ENCODE measurements at places on chromosomes 13 and 19.
A peak's percentile ranks its signal among the peaks of the same experiment; 100 is the strongest.

- DNase-seq = no peak
These were observed 285.1 kb downstream of the SPRY2 start for GRCh38 chr13:80055847-80056246.

GRCh38 chr13:111913761-111914140 lies 153.2 kb upstream of the SOX1 start:
- no peak for DNase-seq

DNA sequence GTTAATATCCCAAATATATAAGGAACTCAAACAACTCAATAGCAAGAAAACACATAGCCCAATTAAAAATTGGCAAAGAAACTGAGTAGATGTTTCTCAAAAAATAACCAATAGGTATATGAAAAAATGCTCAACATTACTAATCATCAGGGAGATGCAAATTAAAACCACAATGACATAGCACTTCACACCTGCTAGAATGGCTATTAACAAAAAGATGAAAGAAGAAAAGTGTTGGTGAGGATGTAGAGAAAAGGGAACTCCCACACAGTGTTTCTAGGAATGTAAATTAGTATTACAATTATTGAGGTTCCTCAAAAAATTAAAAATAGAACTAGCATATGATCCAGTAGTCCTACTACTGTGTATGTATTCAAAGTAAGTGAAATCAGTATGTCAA lies 1212.8 kb downstream of the DIAPH3 start:
- DNase-seq = no peak

DNA sequence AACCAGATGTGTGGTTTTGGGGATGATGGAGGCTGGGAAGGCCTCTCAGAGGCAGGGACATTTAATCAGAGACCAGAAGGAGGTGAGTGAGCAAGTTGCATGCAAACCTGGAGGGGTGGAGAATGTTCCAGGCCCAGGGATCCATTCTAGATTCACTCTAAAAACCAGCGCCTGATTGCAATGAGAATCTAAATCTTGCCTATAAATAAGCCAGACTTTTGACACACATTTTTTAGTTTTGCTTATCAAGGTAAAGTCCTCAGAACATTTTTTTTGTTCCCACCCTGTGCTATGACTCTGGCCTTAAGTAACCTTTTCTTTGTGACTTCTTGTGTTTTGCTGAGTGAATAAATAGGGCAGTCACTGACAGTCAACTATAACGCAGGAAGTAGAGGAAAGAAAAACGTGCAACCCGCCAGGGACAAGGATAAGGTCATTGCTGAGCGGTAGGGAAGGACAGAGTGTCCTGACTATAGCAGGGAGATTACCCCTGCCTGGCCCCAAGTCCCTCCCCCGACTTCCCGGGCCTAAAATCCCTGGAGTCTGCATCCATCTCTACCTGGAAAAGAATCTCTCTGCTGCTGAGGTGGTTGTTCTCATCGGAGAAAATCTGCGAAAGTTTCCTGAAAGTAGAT lies 14.4 kb downstream of the RGL3 start:
- DNase-seq = no peak

DNA sequence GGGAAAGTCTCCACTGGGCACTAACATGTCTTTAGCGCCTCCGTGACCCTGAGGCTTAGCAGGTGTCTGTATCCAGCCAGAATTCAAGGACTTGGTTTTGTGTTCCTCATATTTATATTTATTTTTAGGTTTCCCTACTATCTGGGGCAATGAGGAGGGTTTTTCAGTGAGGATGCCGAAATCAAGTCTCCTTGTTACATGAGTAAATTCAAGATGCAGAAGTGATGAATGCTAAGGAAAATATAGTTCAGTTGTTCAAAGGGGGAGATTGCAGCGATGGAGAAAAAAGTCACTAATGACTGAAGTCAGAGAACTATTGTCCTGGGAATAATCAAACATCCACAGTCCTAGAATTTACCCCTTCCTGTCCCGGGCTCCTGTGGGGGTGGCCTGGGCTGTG lies 791 bp upstream of the ADGRE2 start:
- DNase-seq = no peak

GRCh38 chr19:42561512-42561911 lies 33.2 kb downstream of the CEACAM8 start:
- no peak for DNase-seq

DNA sequence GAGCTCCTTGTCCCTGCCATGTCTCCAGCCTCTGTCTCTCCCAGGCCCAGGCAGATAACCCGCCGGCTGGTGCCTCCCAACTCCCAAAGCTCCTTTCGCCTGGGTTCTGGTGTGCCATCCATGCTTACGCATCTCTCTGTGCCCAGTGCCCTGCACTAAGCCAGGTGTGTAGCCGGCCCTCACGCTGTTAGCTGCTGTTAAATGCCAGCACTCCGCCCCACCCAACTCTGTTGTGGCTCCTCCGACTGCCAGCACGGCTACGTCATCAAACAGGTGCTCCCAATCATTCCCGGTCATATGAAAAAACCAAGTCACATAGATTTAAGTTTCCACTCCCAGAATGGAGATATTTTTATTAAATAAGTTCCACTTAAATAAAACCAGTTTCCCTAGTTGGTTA lies 7.0 kb upstream of the HSPH1 start:
- DNase-seq = no peak

DNA sequence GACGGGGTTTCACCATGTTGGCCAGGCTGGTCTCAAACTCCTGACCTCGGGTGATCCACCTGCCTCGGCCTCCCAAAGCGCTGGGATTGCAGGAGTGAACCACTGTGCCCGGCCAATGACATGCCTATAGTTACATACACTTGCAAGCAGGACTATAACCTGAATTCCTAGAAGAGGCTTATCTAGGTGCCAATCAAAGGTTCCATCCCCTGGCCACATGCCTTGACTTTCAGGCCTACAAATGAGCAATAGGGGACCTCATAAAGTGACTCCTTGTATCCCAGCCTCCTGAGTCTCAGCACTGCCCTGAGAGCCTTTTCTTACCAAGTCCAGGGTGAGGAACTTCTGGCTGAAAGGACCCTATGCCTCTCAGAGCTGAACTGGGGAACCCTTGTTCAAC lies 3.9 kb upstream of the LSM4 start:
- no peak for DNase-seq

DNA sequence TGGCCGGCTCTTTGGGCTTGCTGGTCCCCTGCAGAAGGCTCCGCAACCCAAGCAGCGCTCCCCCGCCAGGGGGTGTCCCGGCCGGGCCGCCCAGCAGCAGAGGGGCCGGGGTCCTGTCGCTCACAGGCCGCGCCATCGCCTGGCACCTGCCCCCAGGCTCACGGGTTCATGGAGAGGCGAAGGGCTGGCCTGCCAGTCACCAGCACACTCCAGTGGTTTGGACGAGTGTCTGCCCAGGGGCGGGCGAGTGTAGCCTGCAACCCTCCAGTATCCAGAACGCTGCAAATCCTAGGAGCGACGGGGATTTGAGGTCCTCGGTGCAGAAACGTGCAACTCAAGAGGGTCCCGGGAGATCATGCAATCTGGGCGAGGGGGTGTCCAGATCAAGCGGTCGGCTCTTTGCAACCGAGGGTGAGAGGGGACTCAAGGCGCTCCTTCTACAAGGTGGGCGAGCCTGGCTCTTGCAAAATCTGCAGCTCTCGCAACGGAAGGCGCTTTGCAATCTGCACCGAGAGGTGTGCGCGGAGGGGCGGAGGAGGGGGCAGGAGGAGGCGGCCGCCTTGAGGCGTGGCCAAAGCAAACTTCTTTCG lies at the start of gene DBP:
Gene DBP, minus strand, starts transcription at position 521 of the 590 bp plus-strand sequence. Its CDS starts 385 bp downstream, at position 136.
- peak; percentile 46 for DNase-seq

GRCh38 chr19:1172353-1173158 lies 1.5 kb downstream of the SBNO2 start:
- no peak for DNase-seq

DNA sequence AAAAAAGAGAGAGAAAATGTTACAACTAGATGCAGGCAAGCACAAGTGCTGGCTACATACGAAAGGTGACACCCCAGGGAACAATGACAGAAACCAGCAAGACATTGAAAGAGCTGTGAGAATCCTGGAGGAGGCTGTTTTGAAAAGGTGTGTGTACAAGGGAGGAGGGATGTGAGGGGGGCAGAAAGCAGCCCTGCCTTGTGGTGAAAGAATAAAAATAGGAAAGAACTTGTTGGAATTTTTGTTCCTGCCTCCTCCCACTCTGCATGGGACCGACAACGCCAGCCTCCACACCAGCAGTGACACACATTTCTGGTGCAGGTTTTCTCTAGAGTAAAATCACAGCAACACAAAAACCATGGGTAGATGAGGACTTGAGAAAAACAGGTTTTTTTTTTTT lies 1258.6 kb downstream of the PCDH9 start:
- DNase-seq = no peak

- no peak for DNase-seq
These were observed 644 bp upstream of the RAVER1 start for GRCh38 chr19:10333758-10334587.

DNA sequence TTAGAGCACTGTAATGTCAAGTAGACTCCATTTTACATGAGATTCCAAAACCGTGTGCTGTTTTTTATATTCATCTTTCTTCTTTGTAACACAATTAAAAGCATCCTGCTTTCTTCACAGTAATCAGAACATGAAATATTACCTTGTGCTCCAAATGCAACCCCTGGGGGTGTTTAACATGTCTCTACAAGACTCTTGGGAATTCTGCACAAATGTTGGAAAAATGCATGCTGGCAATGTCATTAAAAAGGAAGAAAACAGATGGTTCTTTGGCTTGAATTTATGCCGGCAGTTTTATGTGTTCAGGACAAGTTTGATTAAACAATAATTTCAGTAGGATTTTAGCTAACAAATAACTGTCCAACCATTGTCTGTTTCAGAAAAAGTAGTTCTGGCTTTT lies 159.1 kb downstream of the LIG4 start:
- no peak for DNase-seq

DNA sequence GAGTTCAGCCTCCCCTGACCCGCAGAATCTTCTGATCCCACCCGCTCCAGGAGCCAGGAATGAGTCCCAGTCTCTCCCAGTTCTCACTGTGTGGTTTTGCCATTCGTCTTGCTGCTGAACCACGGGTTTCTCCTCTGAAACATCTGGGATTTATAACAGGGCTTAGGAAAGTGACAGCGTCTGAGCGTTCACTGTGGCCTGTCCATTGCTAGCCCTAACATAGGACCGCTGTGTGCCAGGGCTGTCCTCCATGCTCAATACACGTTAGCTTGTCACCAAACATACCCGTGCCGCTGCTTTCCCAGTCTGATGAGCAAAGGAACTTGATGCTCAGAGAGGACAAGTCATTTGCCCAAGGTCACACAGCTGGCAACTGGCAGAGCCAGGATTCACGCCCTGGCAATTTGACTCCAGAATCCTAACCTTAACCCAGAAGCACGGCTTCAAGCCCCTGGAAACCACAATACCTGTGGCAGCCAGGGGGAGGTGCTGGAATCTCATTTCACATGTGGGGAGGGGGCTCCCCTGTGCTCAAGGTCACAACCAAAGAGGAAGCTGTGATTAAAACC lies 1.1 kb upstream of the APOE start:
- no peak for DNase-seq

GRCh38 chr19:3692141-3693024 lies 7.9 kb downstream of the PIP5K1C start:
- DNase-seq = no peak

GRCh38 chr13:20263393-20264044 lies 31.4 kb upstream of the GJB6 start:
- no peak for DNase-seq

DNA sequence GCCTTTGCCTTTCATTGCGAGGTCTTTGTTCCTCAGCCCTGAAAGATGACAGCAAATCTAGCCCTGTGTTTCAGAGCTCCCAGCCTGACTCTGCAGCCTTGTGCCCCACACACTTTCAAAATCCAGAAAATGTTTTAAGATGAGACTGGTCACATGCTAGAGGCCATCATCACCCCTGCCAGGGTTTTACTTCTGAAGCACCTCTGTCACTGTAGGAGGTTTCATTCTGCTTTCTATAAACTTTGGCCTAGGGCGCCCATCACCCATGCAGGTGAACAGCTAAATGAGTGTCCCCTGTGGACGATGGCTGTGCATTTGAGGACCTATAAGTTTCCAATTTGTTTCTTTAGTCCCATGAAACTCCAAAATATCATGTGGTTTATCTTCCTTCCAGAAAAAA lies 574.2 kb downstream of the MYO16 start:
- no peak for DNase-seq

DNA sequence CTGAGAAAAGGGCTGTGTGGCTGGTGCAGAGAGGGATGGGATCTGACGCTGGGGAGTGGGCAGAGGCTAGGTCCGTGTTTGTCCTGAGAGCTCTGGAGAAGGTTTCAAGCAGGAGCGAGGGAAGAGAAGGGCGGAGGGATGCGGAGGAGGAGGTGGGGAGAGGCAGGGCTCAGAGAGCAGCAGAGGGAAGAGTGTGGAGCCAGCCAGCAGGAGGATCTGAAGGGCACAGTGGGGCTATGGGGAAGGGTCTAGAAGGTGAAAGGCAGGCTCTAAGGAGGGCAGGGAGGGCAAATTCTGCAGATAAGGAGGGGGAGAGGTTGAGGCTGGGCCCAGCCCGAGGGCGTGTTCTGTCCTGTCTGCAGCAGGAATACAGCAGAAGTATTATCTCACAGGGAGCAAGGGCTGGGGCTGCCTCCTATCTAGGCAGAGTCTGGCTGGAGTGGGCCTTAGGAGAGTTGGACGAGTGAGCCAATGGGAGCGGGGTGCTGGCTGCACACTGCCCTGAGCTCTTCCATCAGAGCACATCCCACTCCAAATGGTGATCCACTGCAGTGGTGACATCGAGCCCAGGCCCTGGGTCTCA lies 6.1 kb downstream of the AP2A1 start:
- DNase-seq = no peak

GRCh38 chr13:28753208-28753892 lies 34.6 kb upstream of the SLC46A3 start:
- DNase-seq = no peak

DNA sequence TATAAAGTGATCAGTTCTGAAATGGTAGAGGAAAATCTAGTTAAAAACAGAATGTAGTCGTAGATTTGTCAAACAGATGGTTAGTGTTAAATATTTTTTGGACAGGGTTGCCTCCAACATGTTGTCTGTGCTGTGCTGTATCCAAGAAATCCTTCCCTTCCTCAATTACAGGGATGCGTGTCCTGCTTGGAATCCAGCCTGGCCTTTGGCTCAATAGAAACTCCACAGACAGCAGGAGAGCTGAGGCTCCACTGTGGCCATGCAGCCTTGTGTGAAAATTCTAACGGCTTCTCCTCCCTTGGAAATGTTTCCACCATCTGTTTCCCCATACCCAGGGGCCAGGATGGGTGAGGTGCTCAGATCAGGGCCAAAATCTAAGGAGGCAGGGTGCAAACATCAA lies 67.7 kb upstream of the USP29 start:
- no peak for DNase-seq

GRCh38 chr13:22980936-22981335 lies 199.8 kb upstream of the SGCG start:
- no peak for DNase-seq

DNA sequence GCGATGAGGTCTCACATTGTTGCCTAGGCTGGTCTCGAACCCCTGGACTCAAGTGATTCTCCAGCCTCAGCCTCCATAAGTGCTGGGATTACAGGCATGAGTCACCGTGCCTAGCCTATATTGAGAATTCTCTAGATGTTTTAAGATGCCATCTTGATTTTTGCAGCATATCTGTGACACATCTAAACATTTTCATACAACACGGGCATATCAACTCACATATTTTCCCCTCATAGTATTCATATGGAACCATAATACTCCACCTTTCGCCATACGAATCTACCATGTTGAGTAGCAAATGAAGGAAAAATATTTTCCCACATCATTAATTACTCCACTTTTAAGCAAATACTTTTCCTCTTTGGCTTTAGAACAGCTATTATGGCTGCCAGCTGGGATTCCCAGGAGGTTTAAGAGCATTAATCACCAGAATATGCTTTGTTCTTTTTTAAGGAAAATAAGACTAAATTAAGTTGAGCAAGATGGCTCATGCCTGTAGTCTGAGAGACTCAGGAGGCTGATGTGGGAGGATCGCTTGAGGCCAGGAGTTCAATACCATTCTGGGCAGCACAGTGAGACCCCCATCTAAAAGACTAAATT lies 56.9 kb upstream of the GTF2F2 start:
- no peak for DNase-seq

Data from NCI-H510A (cell line).